ENCODE measurements at places on chromosomes 2 and 18. TPM values are rescaled to one million over a fixed set of nuclear protein-coding genes. Genes with fewer than 3 reads are reported as not detected.

- DNase-seq, result no peak
Observed at GRCh38 chr2:5736050-5736449, 43.9 kb downstream of the SOX11 start.

- no peak for DNase-seq
Observed at GRCh38 chr2:174800436-174801205, 36.3 kb upstream of the CHRNA1 start.

TUBA3E gene
- total RNA-seq, result not detected

- DNase-seq, result no peak
Observed at GRCh38 chr2:120959426-120959825, 223.8 kb downstream of the GLI2 start.

GRCh38 chr2:98027538-98027937 is 31.8 kb upstream of the TMEM131 start:
- no peak for DNase-seq

CAPN13 gene
- total RNA-seq, result not detected

GRCh38 chr2:133657591-133657990 is 89.3 kb upstream of the NCKAP5 start:
- no peak for DNase-seq

- no peak for DNase-seq
Observed at GRCh38 chr2:238667008-238667407, 180.9 kb upstream of the TWIST2 start.

SCYGR4 gene
- not detected for total RNA-seq

POMC gene
- 36.4 TPM for total RNA-seq

DNA sequence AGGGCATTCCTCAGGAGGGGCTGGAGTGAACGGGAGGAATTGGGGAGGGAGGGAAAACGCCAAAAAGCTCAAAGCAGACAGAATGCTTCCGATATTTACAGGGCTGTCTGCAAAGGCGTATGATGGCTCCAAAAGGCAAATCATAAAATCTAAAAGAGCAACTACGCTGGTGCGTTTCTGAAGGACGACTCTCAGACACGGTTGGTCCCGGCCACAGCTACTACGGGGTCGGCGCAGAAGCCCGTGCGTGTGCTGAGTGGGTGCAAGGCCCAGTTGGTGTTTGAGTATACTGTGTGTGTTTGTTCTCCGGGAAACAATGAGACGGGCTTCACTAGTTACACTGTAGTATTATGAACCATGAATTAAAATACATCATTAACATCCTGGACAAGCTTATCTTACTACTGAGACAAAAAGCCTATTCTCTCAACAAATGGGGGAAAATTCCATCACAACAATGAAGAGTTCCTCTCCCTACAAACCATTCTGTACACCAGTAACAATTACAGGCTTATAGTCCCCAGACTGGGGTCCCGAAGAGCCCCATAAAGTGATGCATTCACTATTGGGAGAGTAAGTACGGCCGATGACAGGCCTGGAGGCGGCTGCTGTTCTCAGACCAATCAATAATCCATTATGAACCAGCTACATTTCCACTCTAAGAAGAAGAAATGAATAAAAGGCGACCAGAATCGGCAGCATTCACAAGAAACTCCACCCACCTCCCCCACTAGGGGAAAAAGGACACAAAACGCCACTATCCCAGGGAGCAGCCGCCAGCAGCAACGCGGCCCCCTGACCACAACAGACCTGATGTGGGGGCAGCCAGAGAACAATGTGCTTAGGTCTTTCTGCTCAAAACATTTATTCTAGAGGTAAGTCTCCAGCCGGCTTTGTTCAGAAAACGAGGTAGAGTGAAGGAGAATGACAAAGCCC is 43.4 kb downstream of the ZNF516 start:
- DNase-seq, result no peak

DNA sequence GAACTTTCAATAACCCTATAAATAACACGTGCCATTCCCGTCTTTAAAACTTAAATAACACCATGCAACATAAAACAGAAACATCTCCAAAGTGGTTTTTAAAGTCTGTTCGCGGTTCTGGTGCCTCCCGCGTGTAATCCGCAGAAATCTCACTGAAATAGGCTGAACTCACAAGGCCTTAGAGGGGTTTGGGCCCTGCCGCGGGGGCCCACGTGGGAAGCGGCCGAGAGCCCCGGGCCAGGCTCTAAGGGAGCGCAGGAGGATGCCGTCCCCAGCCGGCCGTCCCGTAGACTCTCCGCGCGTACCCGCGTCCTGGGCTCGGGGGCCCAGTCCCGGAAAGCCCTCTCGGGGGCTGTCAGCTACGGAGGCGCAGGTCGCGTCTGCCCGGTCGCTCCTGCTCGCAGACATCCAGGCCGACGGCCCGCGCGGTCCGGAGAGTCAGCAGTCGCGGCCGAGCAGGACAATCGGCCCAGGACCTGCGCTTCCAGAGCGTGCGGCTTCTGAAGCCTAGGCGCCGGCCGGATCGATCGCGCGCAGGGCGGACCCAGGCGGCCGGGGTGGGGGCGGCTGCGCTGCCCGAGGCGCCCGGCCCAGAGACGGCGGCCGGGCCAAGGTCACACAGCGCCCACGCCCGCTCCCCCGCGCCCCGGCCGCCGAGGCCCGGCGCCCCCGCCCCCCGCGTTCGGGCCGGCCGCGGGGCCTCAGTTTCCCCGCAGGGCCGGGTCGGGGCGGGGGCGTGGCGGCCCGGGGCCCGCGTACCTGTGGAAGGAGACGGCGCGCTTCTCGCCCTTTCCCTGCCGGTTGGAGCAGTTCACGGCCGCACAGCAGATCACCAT is 558 bp downstream of the THAP4 start:
- DNase-seq, result no peak

SCN7A gene
- total RNA-seq, result 1.3 TPM

- DNase-seq, result no peak
Observed at GRCh38 chr2:179581605-179582004, 279.8 kb downstream of the ZNF385B start.

GRCh38 chr2:177520324-177520723 is 127.8 kb downstream of the AGPS start:
- no peak for DNase-seq

DNA sequence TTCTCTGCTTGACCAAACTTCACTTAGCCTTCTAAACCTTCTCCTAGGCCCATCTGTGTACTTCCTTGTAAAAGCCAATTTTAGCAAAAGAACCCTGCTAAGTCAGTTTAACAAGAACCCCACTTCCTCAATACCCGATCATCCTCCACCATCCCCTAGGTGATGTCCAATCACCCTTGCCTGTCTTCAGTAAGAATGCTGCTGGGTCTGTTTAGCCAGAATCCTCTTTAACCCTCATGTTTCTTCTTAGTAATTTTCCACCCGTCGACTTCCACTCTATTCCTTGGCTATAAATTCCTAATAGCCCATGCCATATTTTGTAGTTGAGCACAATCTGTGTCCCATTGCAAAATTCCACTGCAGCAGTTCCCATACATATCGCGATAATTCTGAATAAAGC is 780.0 kb upstream of the RAB6C start:
- DNase-seq, result no peak

NXPH2 gene
- not detected for total RNA-seq

TWIST2 gene
- total RNA-seq, result 90.8 TPM

GRCh38 chr2:1990724-1991123 is 246.4 kb upstream of the PXDN start:
- no peak for DNase-seq

DNA sequence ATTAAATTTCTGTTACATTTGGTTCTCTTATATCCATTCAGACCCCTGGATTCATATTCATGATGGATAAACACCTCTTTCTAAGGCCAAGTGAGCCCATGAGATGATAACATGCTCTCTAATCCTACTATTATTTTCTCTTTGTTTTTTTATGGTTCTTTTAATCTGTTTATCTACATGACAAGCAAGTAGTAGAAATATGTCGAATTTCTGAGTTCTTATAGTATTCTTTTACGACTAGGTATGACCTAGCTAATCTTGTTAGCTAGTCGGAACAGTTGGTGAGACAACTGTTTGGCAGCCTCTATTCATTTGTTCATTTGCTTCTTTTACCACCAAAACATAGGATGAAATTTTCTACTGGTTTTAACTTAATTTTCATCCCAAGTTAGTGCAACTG is 98.1 kb upstream of the SCG2 start:
- no peak for DNase-seq

AGAP1 gene
- total RNA-seq, result 16.2 TPM

GRCh38 chr2:120238728-120239487 is 13.7 kb upstream of the RALB start:
- DNase-seq, result no peak

GRCh38 chr2:440403-440740 is 152.5 kb upstream of the ALKAL2 start:
- no peak for DNase-seq

SNTG2 gene
- 4.5 TPM for total RNA-seq

GRCh38 chr2:1603059-1603458 is 141.3 kb downstream of the PXDN start:
- no peak for DNase-seq

GMPPA gene
- 22.6 TPM for total RNA-seq

SLC39A10 gene
- 16.3 TPM for total RNA-seq

VWC2L gene
- not detected for total RNA-seq

All from omental fat pad (tissue), 4 donors.